ENCODE measurements at places on chromosomes 6 and 20. TPM values are rescaled to one million over a fixed set of nuclear protein-coding genes. Genes with fewer than 3 reads are reported as not detected.

Gene WFDC12
- total RNA-seq = not detected

Gene ID1
- total RNA-seq = 25.1 TPM

Gene ULBP3
- 0.34 TPM for total RNA-seq

Gene IP6K3
- 257 TPM for total RNA-seq

Gene DNAAF9
- 17.2 TPM for total RNA-seq

Gene HFE
- total RNA-seq = 2.7 TPM

DNA sequence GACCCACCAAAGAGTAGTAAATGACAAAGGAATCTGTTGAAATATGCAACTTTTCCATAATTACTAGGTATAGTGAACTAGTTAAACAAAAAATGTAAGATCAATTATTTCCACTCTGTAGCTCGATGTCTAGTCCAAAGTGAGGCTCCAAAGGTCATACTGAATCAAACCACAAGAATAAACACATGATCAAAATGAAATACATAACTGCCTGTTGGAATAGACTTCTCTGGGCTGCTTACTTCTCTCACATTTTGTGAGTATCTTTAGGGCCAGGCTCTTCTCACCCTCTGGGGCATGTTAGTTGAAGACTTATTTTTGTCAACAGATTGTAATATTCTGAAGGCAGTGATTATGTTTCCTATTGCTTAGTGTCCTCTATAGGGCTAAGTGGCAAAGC lies 103.7 kb upstream of the TMEM170B start:
- H3K27ac ChIP-seq = peak overlapping the region; percentile 65
- H3K27me3 ChIP-seq = no peaks in the 10 kb centered on the region
- no peak for DNase-seq
- no peak overlapping the region for H3K4me3 ChIP-seq
- no peaks in the 10 kb centered on the region for H3K36me3 ChIP-seq

DNA sequence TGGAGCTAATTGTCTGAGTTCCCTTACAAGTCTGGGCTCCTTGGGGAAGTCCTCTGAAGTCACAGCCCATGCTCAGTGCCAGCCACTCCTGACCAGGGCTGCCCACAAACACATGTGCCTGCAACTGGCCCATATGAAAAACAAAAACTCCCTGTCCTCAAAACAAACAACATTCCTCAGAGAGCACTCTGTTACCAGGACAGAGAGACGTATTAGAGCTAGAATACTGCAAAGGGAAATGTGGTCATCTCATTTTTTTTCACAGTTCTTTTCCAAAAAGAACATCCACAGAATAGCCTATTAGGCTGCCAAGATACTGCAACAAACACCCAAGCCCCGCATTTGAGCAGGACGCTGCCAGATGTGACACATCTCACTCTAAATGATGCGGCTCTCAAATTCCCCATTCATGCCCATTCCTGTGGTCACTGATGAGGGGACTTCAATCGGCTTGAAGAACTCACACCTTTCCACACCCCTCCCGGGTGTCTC lies 71.1 kb downstream of the SLC22A23 start:
- H3K27ac ChIP-seq = no peak overlapping the region
- DNase-seq = no peak
- H3K4me1 ChIP-seq = peaks cover 14% of the 10 kb centered on the region
- H3K27me3 ChIP-seq = no peaks in the 10 kb centered on the region
- H3K4me3 ChIP-seq = no peak overlapping the region

DNA sequence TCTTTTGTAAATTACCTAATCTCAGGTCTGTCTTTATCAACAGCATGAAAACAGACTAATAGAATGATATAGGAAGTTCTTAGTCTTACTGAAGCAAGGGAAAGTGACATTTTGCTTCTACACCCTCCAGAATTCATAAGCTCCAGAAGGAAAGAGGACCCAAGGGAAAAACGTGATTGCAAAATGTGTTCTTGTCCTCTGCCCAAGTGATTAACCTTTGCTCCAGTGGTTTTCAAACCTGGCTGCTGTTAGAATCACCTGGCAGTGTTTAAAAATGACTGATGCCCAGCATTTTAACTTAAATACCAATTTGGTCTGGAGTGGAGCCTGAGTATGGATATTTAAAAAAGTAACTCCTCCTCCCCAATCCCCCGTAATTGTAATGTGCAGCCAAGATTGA lies 191.4 kb downstream of the SLC16A10 start:
- H3K27ac ChIP-seq = no peak overlapping the region
- no peaks in the 10 kb centered on the region for H3K4me1 ChIP-seq
- no peak overlapping the region for H3K4me3 ChIP-seq
- H3K36me3 ChIP-seq = peaks cover 79% of the 10 kb centered on the region
- no peak for DNase-seq

GRCh38 chr6:722077-722524 lies 29.2 kb upstream of the EXOC2 start:
- no peak overlapping the region for H3K4me3 ChIP-seq
- H3K27me3 ChIP-seq = no peaks in the 10 kb centered on the region
- no peaks in the 10 kb centered on the region for H3K36me3 ChIP-seq
- peak; percentile 65 for DNase-seq
- no peak overlapping the region for H3K27ac ChIP-seq

GRCh38 chr6:123830120-123830519 lies 26.5 kb downstream of the NKAIN2 start:
- no peaks in the 10 kb centered on the region for H3K36me3 ChIP-seq
- H3K4me1 ChIP-seq = peaks cover 22% of the 10 kb centered on the region
- H3K27ac ChIP-seq = no peak overlapping the region
- H3K4me3 ChIP-seq = no peak overlapping the region
- no peak for DNase-seq

GRCh38 chr20:48826883-48827771 lies 672 bp downstream of the PREX1 start:
- no peak for DNase-seq
- H3K4me1 ChIP-seq = peaks cover 4% of the 10 kb centered on the region
- H3K27me3 ChIP-seq = peaks cover 5% of the 10 kb centered on the region
- no peaks in the 10 kb centered on the region for H3K36me3 ChIP-seq
- H3K4me3 ChIP-seq = peak overlapping the region; percentile 76

GRCh38 chr20:57244627-57245214 lies 21.7 kb downstream of the BMP7 start:
- H3K27ac ChIP-seq = no peak overlapping the region
- no peaks in the 10 kb centered on the region for H3K4me1 ChIP-seq
- H3K27me3 ChIP-seq = no peaks in the 10 kb centered on the region
- no peaks in the 10 kb centered on the region for H3K36me3 ChIP-seq

DNA sequence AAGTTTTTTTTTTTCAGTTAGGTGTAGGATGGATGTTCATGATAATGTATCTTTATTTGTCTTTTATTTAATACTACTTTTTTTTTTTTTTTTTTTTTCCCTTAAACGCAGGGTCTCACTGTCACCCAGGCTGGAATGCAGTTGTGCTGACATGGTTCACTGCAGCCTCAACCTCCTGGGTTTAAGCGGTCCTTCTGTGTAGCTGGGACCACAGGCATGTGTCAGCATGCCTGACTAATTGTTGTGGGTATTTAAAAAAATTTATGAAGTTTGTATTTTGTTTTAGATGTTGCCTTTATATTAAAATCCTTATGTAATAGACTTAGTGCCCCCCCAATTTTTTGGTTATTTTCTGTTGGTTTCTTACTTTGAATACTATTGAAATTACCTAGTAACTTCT lies 42.6 kb downstream of the NCOA3 start:
- no peak overlapping the region for H3K27ac ChIP-seq
- no peaks in the 10 kb centered on the region for H3K36me3 ChIP-seq
- DNase-seq = no peak
- H3K4me3 ChIP-seq = no peak overlapping the region
- H3K4me1 ChIP-seq = peaks cover 36% of the 10 kb centered on the region

DNA sequence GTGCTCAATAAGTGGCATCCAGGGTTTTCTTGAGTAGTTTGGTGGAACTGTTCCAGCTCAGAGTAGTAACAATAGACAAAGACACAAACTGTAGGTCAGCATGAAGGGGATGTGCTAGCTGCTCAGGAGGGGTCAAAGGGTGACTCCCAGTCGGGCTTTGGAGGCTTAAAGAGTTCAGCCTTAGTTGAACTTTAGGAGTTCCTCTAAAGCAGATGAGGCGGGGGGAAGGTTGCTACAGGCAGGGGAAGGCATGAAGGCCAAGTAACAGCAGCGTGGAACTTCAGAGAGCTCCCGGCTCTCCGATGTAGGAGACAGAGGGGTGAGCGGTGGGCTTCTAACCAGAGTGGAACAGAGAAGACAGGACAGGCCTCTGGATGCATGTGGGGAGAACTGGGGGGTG lies 115.5 kb upstream of the CD93 start:
- no peaks in the 10 kb centered on the region for H3K27me3 ChIP-seq
- H3K27ac ChIP-seq = no peak overlapping the region
- H3K36me3 ChIP-seq = no peaks in the 10 kb centered on the region
- peaks cover 11% of the 10 kb centered on the region for H3K4me1 ChIP-seq
- no peak for DNase-seq

DNA sequence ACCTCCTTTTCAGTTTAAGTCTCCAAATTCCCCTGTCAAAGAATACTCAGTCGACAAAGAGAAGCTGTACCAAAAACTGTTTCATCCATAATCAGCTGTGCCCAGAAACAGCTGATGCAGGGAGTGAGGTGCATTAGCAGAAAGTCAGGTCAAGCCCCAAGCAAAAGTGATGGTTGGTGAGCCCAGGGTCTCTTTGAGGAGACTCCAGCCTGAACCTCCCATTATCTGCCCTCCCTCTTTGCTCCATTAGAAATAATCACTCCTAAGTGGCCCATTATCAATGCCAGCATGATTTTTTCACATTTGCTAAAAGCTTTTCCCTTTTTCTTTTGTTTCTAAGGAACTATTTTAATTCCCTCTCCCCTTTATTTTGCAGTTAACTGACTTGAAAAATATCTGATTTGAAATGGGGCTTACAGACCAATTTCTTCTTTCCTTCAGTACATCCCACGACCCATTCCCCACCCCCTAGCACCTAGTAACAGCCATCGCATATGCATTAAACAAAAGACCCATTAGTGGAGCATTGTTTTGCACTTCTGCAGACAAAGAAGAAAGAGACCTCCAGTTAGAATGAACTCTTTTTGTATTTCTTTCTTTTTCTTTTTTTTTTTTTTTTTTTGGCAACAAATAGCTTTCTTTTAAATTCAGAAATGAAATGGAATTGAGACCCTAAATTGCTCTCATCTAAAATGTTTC lies 257.0 kb downstream of the GRIK2 start:
- no peak overlapping the region for H3K4me3 ChIP-seq
- no peaks in the 10 kb centered on the region for H3K36me3 ChIP-seq
- H3K27ac ChIP-seq = no peak overlapping the region
- no peak for DNase-seq
- no peaks in the 10 kb centered on the region for H3K27me3 ChIP-seq

- H3K4me1 ChIP-seq = peaks cover 56% of the 10 kb centered on the region
- peak overlapping the region; percentile 97 for H3K27ac ChIP-seq
- H3K4me3 ChIP-seq = peak overlapping the region; percentile 84
- peaks cover 15% of the 10 kb centered on the region for H3K36me3 ChIP-seq
- DNase-seq = no peak
Observed at GRCh38 chr20:58893355-58894120, 41.0 kb downstream of the GNAS start.

GRCh38 chr6:4059115-4059777 lies 19.7 kb downstream of the FAM217A start:
- no peak overlapping the region for H3K27ac ChIP-seq
- H3K4me3 ChIP-seq = no peak overlapping the region
- H3K27me3 ChIP-seq = no peaks in the 10 kb centered on the region
- peaks cover 12% of the 10 kb centered on the region for H3K36me3 ChIP-seq
- no peak for DNase-seq

- H3K27me3 ChIP-seq = peaks cover 31% of the 10 kb centered on the region
- peak overlapping the region; percentile 55 for H3K4me3 ChIP-seq
- DNase-seq = no peak
- no peak overlapping the region for H3K27ac ChIP-seq
- H3K36me3 ChIP-seq = no peaks in the 10 kb centered on the region
Observed at GRCh38 chr20:51022227-51022802, 592 bp downstream of the KCNG1 start.

GRCh38 chr6:71033890-71034289 lies 77.0 kb upstream of the B3GAT2 start:
- H3K27ac ChIP-seq = no peak overlapping the region
- H3K27me3 ChIP-seq = peaks cover 2% of the 10 kb centered on the region
- H3K4me1 ChIP-seq = no peaks in the 10 kb centered on the region
- no peak overlapping the region for H3K4me3 ChIP-seq

GRCh38 chr20:63529180-63529860 lies 7.9 kb downstream of the PTK6 start:
- no peak for DNase-seq
- peaks cover 10% of the 10 kb centered on the region for H3K27me3 ChIP-seq
- H3K4me1 ChIP-seq = no peaks in the 10 kb centered on the region
- no peaks in the 10 kb centered on the region for H3K36me3 ChIP-seq

DNA sequence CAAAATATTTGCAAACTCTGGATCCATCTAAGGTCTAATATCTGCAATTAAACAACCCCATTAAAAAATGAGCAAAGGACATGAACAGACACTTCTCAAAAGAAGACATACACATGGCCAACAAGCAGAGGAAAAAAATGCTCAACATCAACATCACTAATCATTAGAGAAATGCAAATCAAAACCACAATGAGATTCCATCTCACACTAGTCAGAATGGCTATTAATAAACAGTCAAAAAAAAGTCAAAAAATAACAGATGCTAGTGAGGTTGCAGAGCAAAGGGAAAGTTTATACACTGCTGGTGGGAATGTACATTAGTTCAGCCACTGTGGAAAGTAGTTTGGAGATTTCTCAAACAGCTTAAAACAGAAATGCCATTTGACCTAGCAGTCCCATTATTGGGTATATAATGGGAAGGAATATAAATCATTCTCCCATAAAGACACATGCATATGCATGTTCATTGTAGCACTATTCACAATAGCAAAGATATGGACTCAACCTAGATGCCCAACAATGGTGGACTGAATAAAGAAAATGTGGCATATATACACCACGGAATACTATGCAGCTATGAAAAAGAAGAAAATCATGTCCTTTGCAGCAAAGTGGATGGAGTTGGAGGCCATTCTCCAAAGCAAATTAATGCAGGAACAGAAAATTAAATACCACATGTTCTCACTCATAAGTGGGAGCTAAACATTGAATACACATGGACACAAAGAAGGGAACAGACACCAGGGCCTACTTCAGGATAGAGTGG lies 9.1 kb downstream of the ZNFX1 start:
- no peaks in the 10 kb centered on the region for H3K27me3 ChIP-seq
- peaks cover 11% of the 10 kb centered on the region for H3K36me3 ChIP-seq
- no peak for DNase-seq
- no peak overlapping the region for H3K27ac ChIP-seq

DNA sequence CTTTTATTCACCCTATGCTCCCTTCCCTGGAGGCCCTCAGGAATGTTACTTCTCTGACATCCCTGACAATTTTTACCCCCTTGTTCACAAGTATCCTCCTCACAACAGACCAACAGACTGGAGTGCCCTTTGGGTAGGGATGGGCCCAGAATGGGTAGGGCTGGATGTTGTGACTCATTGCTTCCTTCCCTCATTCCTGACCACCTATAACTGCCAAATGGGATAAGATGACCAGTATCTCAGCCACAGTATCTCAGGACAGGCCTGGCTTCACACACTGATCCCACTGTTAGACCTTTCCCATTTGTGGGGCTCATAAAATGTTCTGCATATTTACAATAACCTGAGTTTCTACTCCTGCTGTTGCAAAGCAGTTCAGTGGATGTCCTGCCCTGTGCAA lies 223.0 kb upstream of the LRFN2 start:
- peaks cover 21% of the 10 kb centered on the region for H3K4me1 ChIP-seq
- H3K36me3 ChIP-seq = no peaks in the 10 kb centered on the region
- DNase-seq = no peak
- no peak overlapping the region for H3K4me3 ChIP-seq

Measured in psoas muscle (tissue), 8 donors.